ENCODE measurements at places on chromosomes 7 and 10.

DNA sequence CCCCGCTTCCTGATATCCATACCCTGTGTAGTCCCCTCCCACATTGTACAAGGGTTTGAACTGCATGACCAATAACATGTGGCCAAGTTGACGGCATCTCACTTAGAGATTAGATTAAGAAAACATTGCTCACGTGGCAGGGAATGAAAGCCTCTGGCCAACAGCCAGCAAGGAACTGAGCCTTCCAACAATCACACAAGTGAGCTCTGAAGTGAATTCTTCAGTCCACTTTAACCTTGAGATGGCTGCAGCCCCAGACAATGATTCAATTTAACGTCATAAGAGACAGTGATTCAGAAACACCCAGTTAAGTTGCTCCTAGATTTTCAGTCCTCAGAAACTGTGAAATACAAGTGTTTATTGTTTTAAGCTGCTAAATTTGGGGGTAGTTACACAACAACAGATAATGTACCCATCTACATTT is 165.9 kb upstream of the PLXNA4 start:
- no peak for DNase-seq

DNA sequence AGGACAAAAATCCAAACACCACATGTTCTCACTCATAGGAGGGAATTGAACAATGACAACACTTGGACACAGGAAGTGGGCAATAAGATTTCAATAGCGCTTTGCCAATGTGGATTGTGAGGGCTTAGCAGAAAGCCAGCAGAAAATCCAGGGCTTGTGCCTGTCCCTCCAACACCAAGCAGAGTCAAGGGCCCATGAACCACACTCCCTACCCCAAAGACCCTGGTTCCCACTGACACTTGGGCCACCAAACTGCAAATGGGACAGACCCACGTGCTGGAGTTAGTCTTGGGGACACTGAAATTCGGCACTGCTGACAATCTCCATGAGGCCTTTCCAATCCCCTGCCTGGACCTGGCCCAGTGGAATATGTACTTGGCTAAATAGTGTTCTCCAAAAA is 67.0 kb downstream of the GRID1 start:
- DNase-seq = no peak

DNA sequence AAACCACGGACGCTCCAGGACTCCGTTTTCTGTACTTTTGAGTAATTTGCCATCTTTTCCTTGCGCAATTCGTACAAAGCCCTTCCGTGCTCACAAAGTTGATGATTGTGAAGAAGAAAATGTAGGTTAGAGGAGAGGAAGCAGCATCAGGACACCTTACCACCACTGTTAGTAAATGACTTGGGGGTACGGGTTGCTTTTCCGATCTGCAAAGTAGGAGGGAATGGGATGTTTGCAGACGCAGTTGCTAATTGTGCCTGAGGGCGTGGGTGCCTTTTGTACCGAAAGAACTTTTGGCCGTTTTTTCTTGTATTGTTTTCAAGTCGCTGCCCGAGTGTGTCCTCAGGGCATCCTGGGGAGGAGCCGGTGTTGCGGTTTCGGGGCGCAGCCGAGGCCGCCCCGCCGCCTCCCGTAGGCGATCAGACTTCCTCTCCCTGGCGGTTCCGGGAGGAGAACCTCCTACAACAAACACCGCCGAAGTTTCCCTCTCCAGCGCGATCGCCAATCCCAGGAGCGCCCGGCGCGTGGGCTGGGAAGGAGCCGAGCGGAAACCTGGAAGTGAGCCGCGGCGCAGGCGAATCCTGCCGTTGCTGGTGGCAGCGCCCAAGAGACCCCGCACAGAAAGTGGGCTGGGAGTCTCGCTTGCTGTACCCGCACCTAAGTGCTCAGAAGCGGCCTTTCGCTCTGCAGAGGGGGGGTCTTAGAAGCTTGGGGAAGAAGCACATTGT is 1.0 kb downstream of the PRR15 start:
- DNase-seq = no peak

DNA sequence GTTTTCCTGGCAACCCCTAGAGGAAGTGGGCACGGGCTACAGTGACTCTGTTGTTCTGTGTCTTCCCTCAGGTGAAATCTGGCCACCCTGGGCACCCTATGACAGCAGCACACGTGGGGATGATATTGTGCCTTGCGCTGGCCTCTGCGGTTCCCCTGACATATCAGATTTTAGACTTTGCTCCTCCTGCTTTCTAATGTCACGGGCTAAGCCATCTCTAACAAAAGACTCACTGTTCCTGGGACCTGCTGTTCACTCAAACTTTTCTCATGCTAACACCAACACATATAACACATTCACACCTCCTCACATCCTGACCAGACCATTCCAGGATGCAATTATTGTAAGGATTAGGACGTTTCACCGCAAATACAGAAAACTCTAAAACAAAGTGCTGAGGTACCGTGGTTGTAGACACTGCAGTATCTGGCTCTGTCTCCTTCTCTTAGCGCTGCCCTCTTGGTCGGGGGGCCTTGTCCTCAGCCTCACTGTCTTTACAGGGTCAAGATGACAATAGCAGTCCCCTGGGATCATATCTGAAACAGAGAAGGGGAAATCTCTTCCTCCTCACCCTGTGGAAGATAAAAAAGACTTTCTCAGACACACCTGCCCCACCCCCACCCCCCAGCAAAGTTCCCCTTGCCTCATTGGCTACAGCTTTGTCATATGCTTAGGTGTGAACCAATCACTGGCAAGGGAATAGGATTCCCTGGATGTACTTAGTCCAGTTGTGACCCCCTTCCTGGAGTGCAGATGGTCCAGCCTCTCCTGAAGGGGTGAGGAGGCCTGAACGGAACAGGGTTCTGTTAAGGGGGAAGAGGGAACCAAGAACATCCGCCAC is 14.1 kb downstream of the CHN2 start:
- no peak for DNase-seq

GRCh38 chr10:31707093-31708039 is 221.3 kb downstream of the ARHGAP12 start:
- no peak for DNase-seq

DNA sequence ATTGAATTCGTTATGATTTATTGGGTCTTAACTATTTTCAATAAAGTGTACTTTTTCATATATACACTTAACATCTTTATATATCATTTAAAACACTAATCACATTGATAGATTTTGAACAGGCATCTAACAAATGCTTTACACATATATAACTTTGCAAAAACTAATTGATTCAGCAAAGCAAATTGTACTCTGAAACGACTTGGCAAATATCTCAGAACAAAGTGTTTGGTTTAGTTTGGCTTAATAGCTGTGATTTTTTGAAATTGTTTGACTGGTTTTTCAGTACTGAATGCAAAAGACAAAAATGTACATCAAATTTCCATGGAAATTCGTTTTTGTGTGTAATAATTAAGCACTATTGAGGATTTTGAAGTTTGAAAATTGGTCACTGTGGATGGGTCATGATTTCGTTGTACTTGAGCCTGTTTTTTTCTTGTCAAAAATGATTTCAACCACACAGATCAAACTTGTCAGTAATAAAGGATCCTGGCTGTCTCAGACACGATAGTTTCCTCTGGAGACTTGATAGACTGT is 125.3 kb upstream of the SLC25A13 start:
- no peak for DNase-seq

- DNase-seq = no peak
Measured at GRCh38 chr7:45701701-45702510, 127.7 kb downstream of the ADCY1 start.

DNA sequence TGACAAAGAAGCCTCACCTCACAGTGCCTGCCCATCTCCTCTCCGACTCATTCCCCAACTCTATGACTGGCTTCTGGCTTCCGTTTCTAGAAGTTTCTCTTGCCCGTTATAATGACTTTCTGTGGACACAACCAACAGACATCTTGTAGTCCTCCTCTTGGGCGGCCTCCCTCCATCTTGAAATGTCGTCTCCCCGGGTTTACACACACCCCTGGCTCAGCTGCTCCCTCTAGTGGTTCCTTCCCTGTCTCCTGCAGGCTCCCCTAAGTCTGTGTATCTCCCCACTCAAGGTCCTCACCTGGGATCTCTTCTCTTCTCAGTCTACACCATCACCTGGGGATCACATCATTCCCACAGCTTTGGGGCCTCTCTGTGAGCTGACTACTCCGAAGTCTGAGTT is 123.4 kb upstream of the NEBL start:
- no peak for DNase-seq

- no peak for DNase-seq
Measured at GRCh38 chr7:38330861-38331621, 57.6 kb upstream of the TARP start.

DNA sequence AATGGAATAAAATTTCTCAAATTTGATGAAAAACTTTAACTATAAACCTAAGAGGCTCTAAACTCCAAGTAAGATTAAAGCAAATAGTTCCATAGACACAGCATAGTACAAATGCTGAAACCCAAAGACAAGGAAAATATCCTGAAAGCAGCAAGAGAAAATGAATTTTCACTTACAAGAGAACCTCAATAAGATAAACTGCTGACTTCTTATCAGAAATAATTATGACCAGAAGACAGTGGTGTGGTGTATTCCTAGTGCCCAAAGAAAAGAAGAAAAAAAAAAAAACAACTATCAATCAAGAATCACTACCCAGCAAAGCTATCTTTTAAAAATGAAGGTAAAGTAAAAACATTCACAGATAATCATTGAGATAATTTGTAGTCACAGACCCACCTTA is 106.3 kb downstream of the DYNC1I1 start:
- no peak for DNase-seq

- DNase-seq = no peak
Measured at GRCh38 chr10:12852687-12853086, 148.8 kb downstream of the CCDC3 start.

GRCh38 chr7:16492513-16493062 is 27.1 kb upstream of the SOSTDC1 start:
- no peak for DNase-seq

GRCh38 chr7:98740643-98741042 is 123.6 kb downstream of the NPTX2 start:
- DNase-seq = no peak
